Non-pigmented ciliary epithelial cell (primary cell): ENCODE measurements at places on chromosomes 13 and 19.

DNA sequence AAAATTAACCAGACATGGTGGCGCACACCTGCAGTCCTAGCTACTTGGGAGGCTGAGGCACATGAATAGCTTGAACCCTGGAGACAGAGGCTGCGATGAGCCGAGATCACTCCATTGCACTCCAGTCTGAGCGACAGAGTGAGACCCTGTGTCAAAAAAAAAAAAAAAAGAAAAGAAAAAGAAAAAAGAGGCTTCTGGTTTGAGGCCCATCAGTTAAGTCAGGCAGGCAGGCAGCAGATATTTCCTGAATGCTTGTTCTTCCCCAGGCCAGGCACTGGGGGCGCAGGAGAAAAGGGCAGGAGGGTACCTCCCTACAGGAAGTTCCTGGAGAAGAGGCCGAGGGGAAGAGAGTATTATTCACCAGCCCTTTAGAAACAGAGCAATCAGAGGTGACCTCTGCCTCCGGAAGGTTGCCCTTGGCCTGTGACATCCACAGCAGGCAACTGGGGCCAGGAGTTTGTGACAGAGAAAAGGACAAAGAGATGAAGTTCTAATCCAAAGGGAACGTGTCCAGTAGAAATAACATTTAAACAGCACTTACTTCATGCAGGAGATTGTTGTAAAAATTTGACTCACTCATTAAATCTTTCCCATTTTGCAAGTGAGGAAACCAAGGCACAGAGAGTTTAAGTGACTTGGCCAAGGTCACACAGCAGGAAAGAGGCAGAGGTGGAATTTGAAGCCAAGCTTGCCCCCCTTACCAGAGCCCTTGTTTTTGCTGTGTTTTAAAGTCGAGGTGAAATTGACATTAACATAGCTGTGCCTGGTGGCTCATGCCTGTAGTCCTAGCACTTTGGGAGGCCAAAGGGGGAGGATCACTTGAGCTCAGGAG lies 4.3 kb upstream of the RLN3 start:
- no peak for DNase-seq

- no peak for DNase-seq
These were observed 165.4 kb downstream of the SUCLA2 start for GRCh38 chr13:47835470-47836228.

GRCh38 chr13:49939321-49939720 lies 3.2 kb upstream of the SPRYD7 start:
- DNase-seq: no peak

DNA sequence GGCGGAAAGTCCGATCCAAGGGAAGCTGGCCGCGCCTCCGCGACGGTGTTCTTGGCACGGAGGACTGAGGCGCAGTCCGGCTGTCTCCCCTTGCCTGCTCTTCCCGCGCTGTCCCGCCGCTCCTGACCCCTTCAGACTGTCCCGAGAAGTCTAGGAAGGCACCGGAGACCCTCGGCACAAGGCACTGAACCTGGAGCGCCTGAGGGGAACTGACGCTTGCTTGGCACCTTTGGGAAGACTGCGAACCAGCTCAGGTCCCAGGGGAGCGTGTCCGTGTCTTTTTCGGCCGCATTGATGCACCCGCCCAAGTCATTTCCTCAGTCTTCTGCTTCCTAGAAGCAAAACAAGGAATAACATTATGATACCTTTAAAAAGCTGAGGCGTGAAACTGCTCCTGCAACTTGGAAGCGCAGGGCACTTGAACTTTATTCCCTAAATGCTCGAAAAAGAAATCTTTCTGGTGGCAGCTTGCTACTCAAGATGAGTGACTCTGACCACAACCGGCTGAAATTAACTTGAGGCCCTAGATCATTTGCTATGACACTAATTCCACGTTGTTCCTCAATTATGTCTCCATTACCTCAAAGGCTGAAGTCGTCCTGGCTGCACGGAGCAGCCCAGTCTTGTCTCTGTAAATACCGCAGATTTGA lies 735 bp upstream of the FLT1 start:
- DNase-seq: no peak

- no peak for DNase-seq
These were observed 231.3 kb downstream of the SLITRK6 start for GRCh38 chr13:85567909-85568308.

- no peak for DNase-seq
These were observed 10.2 kb downstream of the PPP1R14A start for GRCh38 chr19:38245826-38246498.

- DNase-seq: no peak
These were observed 134.1 kb upstream of the RXFP2 start for GRCh38 chr13:31605076-31605860.

- no peak for DNase-seq
These were observed 124.5 kb downstream of the KDM4B start for GRCh38 chr19:5093297-5093928.

DNA sequence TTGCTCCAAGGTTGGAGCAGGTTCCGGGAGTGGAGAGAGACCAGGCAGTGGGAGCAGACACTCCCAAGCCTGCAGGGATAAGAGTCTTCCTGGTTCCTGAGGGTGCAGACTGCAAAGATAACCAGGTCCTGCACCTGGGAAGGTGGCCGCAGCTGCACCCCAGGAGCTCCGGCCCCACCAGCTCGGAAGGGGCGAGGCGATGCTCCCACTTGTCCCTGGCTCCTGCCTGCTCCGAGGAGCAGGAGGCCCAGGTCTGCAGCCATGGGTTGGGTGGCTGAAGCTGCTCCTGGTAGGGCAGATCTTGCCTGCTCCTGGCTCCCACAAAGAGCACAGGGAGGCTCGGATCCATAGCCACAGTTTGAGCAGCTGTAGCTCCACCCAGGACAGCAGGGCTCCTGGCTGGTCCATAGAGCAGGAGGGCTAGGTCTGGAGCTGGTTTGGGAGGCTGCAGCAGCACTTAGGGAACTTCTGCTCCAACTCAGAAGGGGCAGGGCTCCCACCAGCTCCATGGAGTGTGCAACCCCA lies 251.6 kb upstream of the GPC6 start:
- no peak for DNase-seq

- no peak for DNase-seq
These were observed 459 bp downstream of the MIDN start for GRCh38 chr19:1248786-1249297.

DNA sequence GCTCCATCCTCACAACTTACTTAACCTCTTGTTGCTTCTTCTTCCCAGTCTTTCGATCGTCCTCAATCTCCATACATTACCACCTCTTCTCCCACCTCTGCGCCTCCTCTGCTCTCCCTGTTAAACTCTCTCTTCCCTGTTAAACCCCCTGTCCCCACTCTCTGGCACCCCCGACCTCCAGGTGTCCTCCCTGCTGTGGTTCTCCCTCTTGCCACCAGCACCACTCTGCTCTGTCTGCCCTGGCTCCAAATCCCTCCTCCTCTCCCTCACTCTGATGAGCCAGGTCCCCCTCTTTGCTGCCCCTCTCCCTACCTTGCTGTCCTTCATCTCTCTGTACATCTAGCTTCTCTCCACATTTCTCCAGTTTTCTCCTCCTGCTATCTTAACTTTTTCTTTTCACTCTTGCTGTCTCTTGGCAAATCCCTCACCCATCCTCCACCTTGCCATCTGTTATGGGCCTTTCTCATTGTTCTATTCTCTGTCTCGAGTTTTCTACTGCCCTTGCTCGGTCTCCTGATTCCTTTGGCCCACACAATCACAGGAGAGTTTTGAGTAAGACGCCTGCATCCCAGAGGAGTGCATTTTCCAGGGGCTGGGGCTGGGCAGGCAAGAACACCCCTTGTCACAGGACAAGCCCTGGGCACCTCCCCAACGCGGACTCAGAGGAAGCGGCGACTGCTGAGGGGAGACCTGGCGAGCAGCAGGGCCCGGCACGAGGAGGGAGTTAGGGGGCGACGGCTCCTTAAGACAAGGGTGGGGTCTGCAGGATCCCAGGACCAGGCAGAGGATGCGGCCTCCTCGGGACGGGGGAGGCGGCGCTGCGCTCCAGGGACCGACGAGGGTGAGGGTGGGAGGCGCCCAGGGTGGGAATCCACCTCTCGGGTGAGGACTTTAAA lies 21.4 kb upstream of the ERVV-1 start:
- DNase-seq: no peak

GRCh38 chr19:18898607-18899408 lies 2.9 kb upstream of the CERS1 start:
- no peak for DNase-seq

GRCh38 chr19:1261798-1262622 lies 7.1 kb upstream of the CIRBP start:
- DNase-seq: no peak

DNA sequence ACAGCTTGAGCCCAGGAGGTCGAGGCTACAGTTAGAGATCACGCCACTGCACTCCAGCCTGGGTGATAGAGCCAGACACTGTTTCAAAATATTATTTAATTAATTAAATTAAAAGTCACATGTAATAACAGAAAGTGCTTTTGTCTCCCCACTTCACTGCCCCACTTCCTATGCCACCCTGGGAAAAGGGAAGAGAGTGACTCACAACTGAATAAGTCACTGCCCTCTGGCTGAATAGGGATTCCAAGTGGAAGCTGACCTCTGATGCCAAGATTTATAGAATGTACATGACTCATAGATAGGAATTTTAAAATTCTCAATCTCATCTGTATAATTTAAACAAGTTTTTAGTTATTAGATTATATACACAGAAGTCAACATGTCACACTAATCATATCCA lies 22.2 kb upstream of the ERVV-1 start:
- DNase-seq: no peak

DNA sequence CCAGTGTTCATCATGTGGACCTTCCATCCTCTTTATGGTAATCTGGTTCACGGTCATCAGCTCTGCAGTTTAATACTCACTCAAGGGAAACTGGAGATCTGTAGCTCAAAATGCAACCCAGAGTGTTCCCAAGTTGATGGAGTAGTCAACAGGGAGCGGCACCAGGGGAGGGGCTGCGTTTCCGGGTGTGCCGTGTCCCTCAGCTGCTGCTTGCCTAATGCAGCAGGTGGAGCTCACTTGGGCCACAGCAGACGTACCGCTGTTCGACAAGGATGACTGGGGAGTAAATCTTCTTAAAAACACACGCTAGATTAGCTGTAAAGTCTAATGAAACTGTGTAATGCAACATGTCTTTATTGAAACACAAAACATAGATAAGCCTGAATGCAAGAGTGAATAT lies 81.1 kb downstream of the TNFSF13B start:
- no peak for DNase-seq
